ENCODE measurements at places on chromosomes 12 and 14. TPM values are rescaled to one million over a fixed set of nuclear protein-coding genes. Genes with fewer than 3 reads are reported as not detected.

Gene PRPF39
- total RNA-seq: 29.2 TPM

Gene RERG
- total RNA-seq: 48.1 TPM

Gene NOS1
- 0.30 TPM for total RNA-seq

Gene SPSB2
- total RNA-seq: 7.6 TPM

DNA sequence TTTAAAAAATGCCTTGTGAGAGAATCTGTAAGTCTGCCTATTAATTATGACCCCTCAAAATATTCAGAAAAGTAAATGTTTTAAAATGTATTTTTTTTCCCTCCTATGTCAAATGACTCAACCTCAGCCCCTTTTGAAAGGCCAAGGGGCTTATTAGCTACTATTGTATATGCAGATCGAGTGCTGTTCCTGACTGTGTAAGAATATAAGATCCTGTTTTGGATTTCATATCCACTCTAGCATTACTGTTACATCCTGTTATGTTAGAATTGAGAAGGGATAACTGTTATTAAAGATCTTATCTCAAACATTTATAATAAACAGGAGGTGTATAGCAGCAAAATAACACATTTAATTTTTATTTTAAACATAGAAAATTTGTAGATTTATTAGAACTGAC, 46.6 kb upstream of the TPH2 start:
- no peaks in the 10 kb centered on the region for H3K27me3 ChIP-seq
- no peaks in the 10 kb centered on the region for H3K4me1 ChIP-seq
- H3K27ac ChIP-seq: no peak overlapping the region
